Fibroblast of lung (primary cell): ENCODE measurements at places on chromosomes 12 and 14. TPM values are rescaled to one million over a fixed set of nuclear protein-coding genes. Genes with fewer than 3 reads are reported as not detected.

CLEC2D gene
- total RNA-seq, result 3.6 and 5.1 TPM in 2 replicates

TCTN2 gene
- 6.7 and 7.9 TPM in 2 replicates for total RNA-seq

ASPG gene
- total RNA-seq, result not detected in 2 replicates

CCDC196 gene
- not detected in 2 replicates for total RNA-seq
